ENCODE measurements at places on chromosomes 11 and 22.

GRCh38 chr11:118175993-118176777 lies at the start of gene SCN2B:
TSS of gene SCN2B (minus strand) at chr11:118176639. CDS start at chr11:118176431, 208 bp downstream.
- DNase-seq: no peak

DNA sequence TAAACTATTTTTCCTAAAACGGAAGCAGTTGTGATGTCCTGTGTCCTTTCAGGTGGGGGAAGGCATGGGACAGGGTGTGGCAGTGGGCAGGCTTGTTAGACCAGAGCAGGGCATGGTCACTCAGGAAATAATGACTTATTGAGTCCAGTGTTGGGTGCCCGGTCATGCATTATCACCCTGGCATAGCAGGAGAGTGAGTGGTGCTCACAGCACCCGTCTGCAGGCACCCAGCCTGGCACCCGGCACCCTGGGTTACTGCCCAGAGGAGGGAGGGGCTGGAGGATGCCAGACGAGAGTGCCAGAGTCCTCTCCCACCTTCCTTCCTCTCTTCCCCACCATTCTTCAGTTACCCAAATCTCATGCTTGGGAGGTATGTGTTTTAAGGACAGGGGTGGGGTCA lies 59.1 kb downstream of the ST3GAL4 start:
- DNase-seq: no peak

- DNase-seq: no peak
Measured at GRCh38 chr11:24249921-24250320, 246.9 kb upstream of the LUZP2 start.

- DNase-seq: no peak
Measured at GRCh38 chr11:57256119-57256518, 19.1 kb upstream of the APLNR start.

DNA sequence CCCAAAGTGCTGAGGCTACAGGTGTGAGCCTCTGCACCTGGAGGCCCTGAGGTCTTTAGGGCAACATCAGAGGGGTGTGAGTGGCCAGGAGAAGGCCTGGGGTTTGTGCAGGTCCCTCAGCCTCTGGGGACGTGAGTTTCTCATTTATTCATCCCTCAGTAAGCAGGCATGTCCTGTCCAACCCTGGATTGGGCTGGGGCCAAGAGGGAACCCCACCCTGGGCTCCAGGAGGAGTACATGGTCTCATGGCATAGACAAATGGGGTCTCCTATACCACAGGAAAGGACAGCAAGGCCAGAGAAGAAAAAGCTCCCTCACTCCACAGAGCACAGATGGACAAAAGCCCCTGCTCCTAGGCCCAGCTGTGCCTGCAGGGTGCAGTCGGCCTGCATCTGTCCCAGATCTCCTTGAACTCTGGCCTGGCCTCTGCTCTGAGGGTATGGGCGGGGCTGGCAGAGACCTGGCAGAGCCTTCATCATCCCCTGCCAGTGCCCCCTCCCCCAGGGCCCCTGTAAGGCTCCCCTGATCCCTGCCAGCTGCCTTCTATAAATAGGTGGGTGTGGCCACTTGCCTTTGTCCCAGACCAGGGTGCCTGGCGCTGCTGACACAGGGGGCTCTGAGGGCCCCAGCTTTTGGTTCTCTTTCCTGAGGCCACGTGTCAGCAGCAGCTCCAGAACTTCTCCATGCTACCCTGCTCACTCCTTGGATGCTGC lies 34.6 kb downstream of the A4GALT start:
- no peak for DNase-seq

- no peak for DNase-seq
Measured at GRCh38 chr22:45686004-45686403, 14.4 kb downstream of the ATXN10 start.

DNA sequence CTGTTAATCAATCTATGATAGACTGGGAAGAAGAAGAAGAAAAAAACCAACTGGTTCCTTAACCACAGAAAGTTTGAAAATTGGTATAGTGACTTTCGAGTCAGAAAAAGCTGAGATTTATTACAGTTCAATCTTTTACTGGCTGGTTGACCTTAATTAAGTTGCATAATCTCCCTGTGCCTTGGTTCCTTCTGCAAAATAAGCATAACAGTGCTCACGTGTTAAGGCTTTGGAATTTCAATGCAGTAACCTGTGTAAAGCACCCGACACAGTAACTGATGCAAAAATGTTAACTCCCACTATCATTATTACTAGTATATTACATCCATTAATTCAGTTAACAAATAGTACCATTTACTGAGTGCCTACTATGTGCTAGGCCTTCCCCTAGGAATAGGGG lies 22.6 kb upstream of the E2F8 start:
- DNase-seq: no peak

DNA sequence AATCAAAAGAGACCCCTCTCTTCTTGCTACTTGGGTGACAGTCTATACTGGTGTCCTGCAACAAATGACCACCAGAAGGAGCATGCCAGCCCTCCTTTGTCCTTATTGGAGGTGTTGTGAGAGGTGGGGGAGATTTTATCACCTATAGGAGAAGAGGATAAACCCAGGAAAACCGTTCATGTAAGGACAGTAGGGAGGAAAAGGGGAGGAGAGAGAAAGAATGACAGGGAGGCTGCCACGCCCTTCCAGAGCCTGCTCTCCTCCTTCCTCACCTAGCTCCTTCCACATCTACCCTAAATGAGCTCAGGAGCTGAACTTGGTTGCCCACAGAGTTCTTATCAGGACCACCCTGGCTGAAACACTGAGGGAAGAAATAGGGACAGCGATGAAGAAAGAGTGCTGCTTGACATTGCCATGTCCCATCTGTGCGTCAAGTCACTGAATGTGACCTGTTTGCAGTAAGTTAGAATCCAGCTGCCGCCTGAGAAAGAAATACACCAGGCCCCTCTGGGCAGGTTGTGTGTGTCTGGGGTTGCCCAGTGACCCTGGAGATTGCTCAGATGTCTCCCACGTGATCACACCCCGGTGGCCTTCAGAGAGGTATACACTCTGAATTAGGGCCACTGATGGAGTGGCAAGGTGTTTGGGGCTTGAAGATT lies 40.4 kb upstream of the ETS1 start:
- DNase-seq: no peak

DNA sequence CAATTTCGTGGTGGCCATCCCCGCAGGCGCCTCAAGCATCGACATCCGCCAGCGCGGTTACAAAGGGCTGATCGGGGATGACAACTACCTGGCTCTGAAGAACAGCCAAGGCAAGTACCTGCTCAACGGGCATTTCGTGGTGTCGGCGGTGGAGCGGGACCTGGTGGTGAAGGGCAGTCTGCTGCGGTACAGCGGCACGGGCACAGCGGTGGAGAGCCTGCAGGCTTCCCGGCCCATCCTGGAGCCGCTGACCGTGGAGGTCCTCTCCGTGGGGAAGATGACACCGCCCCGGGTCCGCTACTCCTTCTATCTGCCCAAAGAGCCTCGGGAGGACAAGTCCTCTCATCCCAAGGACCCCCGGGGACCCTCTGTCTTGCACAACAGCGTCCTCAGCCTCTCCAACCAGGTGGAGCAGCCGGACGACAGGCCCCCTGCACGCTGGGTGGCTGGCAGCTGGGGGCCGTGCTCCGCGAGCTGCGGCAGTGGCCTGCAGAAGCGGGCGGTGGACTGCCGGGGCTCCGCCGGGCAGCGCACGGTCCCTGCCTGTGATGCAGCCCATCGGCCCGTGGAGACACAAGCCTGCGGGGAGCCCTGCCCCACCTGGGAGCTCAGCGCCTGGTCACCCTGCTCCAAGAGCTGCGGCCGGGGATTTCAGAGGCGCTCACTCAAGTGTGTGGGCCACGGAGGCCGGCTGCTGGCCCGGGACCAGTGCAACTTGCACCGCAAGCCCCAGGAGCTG lies 24.8 kb downstream of the ADAMTS15 start:
- DNase-seq: no peak

GRCh38 chr11:22558664-22559063 lies 67.0 kb downstream of the FANCF start:
- DNase-seq: no peak

DNA sequence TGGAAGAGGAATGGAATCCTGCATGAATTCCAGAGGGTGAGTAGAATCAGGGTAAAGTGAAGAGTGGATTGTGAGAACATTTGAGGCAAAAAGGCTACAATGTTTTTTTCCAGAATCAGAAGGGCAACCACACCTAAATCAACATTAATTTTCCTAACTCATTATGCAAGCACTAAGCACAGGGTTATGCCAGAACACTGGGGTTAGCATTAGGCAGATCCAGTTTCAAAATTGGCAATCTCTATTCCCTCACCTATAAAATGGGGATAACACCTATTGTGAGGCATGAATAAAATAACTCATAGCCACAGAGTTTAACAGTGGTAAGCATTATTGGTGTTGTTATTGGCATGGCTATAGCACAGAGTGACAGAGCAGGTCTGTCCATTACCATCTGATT lies 378.6 kb upstream of the FAT3 start:
- no peak for DNase-seq

GRCh38 chr11:113818426-113818825 lies 38.8 kb downstream of the CLDN25 start:
- no peak for DNase-seq

DNA sequence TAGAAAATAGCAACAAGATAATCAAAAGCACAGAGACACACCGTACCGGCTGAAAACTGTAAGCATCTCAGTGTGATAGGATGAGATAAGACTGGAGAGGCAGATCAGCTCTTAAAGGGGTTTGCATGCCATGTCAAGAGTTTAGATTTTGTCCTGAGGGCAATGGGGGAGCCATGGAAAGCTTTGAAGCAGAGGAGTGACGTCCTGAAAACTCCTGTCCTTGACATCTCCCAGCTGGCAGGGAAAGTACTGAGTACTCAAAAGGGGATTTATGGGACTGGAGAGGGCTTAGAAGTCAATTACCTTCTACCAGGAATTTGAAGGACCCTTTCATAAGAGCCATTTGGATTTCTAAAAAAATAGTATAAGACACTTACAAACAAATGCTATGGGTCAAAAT lies 420.5 kb upstream of the NARS2 start:
- DNase-seq: no peak
